ENCODE measurements at places on chromosomes 2 and 18.

- DNase-seq = no peak
These were observed 1499.4 kb downstream of the SUCLG1 start for GRCh38 chr2:82959727-82960126.

DNA sequence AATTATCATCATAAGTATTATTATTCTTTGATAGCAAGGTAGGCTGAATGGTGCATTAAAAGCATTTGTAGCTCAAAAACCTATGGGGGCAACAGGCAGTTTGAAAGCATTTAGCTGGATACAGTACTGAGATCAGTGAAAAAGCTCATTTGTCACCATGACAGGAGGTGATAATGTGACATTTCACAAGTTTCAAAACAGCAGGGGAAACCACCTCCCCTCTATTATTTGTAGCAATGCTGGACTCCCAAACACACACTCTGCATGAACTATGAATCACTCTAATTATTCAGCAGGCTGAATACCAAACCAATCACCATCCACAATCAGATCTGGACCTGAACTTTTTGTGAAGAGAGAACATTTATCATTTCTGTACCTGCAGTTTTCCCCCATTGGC, 63.4 kb downstream of the MYO5B start:
- DNase-seq = no peak

DNA sequence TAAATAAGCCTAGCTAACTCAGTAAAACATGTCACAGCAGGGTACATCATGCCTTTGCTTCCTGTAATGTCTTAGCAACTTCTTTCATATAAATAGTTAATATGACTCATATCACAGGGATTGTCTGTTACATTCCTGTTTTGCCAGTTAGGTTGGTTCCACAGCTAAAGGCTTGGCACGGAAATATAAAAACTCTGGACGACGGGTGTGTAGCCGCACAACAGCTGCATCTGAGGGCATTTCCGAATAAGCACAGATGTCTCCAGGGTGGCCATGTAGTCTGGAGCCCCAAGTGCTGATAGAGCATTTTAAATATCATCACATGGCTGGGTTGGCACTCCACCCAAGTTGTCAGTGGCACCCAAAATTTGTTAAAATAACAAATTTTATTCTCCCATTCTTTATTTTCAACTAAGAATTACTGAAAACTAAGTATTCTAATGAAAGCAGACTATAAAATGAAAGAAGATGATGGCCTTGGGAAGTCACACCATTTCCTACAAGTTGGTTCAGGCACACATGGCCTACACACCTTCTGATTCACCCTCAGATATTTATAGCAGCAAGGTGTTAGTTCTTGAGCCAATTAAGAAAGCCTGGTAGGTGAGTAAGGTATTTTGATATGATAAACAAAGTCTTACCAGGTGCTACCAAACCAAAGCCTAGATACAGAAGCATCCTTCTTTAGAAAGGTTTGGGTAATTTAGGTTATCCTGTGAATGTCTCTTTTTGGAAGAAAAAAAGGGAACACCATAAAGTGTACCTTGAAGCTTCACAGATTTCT, 61.8 kb upstream of the STK17B start:
- peak; percentile 19 for DNase-seq

- no peak for DNase-seq
These were observed 8.9 kb downstream of the PAPOLG start for GRCh38 chr2:60764736-60765534.

DNA sequence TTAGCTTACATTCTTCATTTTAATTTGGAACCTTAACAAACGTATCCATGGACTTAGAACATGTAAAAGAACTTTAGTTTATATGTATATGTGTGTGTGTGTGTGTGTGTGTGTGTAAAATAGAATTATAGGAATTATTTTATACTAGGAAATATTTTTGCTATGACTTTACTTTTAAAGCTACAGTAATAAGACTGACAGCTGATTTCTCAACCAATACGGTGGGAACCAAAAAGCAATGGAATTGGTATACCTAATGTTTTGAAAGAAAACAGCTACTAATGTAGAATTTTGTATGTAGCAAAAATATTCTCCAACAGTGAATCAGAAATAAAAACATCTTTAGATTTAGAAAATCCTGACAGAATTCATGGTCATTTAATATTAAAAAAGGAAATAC, 146.5 kb upstream of the ARL4C start:
- DNase-seq = no peak

GRCh38 chr2:204673877-204674276, 128.6 kb downstream of the PARD3B start:
- no peak for DNase-seq

GRCh38 chr2:201441409-201441808, 9.8 kb downstream of the TRAK2 start:
- DNase-seq = no peak

GRCh38 chr18:48729404-48729803, 190.6 kb downstream of the CTIF start:
- no peak for DNase-seq

DNA sequence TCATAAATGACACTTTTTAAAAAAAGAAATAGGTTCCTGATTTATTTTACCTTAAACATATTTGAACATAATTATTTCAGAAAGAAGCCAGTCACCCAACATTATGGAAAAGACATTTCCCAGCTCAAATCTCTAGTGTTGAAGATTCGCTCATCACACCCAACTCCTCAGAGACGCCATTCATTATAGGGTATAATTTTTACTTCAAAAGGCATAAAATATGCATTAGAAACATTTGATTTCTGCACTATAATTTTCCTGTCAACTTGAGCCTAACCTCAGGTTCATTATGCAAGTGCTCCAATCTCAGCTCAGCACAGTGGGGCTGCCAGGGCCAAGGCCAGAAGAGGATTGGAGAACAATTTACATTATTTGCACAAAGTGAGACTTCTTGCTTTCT, 58.8 kb upstream of the TTN start:
- no peak for DNase-seq

- no peak for DNase-seq
These were observed 1.1 kb upstream of the TET3 start for GRCh38 chr2:73983322-73984202.

DNA sequence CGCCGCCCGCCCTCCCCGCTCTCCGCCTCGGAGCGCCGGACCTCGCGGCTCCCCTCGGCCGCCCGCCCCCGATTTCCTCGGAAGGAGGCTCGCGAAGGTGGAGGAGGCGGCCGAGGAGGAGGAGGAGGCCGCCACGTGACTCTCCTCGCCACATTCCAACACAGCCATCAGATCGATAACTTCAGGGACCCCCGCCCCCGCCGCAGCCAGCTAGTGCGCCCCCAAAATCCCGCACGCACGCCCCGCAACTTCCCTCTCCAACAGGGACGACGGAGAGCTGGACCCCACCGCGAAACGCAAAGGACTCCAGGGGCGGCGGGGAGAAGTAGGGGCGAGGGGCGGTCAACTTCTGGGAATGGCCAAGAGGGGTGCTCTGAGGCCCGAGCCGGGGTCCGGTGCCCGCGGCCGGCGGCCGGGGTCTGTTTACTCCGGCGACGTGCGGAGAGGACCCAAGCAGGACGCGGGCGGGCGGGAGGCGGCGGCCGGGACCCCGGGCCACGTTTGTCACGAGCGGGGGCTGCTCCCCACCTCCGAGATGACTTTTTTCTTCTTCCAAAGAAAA, 2.0 kb downstream of the ZNF521 start:
- no peak for DNase-seq
